ENCODE measurements at places on chromosomes 6 and 20. TPM values are rescaled to one million over a fixed set of nuclear protein-coding genes. Genes with fewer than 3 reads are reported as not detected.

Gene ADGRG6
- total RNA-seq, result 0.18 TPM

Gene PGBD1
- total RNA-seq, result 1.2 TPM

Gene SAMD5
- total RNA-seq, result not detected

Gene THEMIS
- total RNA-seq, result 81.4 TPM

Gene TBX18
- total RNA-seq, result not detected

Gene HLA-DRB1
- total RNA-seq, result 36.3 TPM

Gene OPRM1
- not detected for total RNA-seq

Gene SRSF12
- total RNA-seq, result not detected

Gene SAPCD1
- 11.3 TPM for total RNA-seq

Gene CEP43
- 17.9 TPM for total RNA-seq

Gene SMOC2
- not detected for total RNA-seq

Gene HAO1
- not detected for total RNA-seq

Gene SOX18
- total RNA-seq, result 0.31 TPM

Gene PSMB1
- 129 TPM for total RNA-seq

Gene DCDC2
- not detected for total RNA-seq

Gene BPIFB1
- not detected for total RNA-seq

Gene AIG1
- 10.2 TPM for total RNA-seq

Gene GJA10
- 0.25 TPM for total RNA-seq

Gene C6orf89
- total RNA-seq, result 44.3 TPM

All from activated naive CD4-positive, alpha-beta T cell treated with anti-CD3 and anti-CD28 coated beads, Interleukin-2, amount 10 ng/mL, durations not matched to agents 5 hours and 36 hours (primary cell).